ENCODE measurements at places on chromosomes 1 and 21.

- DNase-seq = no peak
Observed at GRCh38 chr1:218463194-218464156, 118.3 kb downstream of the TGFB2 start.

GRCh38 chr21:45430521-45431501 is 25.8 kb downstream of the COL18A1 start:
- DNase-seq = no peak

- no peak for DNase-seq
Observed at GRCh38 chr1:152190589-152190988, 31.6 kb upstream of the RPTN start.

DNA sequence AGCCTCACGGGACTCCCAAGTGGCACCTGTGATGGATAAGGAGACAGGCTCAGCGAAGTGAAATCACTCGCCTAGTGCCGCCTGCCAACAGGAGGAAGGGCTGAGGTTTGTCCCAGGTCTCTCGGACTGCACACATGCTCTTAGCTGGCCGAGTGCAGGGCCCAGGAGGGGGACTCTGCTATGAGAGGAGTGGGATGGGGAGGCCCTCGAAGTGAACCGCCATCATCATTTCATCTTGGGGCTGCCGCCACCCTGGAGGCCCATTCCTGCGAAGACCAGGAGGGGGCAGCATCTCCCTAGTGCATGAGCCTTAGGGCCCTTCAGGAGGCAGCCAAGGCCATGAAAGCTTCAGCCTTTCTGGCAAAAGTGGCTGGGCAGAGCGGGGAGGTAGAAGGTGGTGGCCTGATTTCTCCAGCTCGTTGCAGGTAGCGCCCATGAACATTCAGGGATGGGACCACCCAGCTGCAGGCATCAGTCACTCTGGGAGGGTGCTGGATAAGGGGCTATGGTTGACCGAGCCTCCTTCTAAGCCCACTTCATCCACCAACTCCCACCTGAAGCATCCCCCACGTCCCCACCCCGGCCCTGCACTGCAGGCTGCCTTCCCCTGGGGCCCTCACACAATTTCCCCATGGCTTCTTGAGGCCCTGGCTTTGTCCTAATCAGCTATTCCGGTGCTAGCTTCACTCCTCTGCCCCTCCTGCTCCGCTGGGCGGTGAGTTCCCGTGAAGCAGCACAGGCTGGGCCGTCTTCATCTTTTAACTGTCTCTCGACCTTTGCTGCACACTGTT is 17.2 kb upstream of the RASSF5 start:
- peak; percentile 39 for DNase-seq

DNA sequence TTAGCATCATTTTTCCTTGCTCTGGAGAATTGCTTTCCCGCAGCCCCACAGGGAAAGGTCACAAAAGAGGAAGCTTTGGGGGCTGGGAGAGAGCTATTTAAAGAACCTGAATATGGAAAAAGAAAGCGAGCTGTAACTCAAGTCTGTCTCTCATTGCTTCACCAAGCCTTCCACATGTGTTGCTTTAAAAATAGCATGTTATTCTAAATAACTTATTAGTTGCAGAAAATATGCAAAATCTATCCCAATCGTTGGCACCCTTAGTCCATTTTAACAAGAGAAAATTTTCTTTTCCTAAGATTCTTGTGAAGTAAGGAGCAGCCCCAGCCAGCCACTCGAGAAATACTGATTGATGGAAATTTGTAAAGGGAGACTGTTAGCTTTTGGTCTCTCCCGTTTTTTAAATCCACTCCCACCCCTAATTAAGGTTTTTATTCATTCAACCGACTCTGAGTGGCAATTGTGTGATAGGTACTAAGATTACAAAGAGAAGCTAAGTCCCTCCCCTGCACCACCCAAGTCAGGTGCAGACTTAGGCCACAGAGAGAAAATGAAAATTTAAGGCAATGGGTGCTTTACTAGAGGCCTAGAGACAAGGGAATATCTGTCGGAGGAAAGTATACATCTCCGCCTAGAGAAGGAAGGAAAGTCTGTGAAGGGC is 802 bp downstream of the CYP4X1 start:
- DNase-seq = no peak

- DNase-seq = no peak
Observed at GRCh38 chr1:52601991-52602855, at the start of gene GPX7. GPX7 (plus strand) TSS chr1:52602371; CDS start chr1:52602410, 39 bp downstream.
